Activated naive CD4-positive, alpha-beta T cell treated with Interleukin-2 at 50 U/mL for 16 hours (primary cell): ENCODE measurements at places on chromosomes 6 and 20.

DNA sequence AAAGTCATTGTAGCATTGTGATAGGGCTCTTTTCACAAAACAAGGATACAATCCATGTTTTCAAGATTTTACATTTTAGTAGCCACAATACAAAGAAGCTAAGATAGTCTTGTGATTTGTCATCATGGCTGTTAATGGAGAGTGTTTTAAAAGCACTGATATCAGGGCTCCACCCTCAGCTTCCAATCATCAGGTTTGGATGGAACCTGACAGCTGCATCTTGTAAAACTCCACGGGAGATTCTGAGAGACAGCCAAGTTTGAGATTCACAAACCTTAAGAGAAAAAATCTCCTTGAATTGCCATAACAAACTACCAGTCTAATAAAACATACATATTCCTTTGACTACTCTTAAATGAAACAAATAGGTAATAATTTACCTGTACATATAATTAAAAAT lies 280.2 kb downstream of the ESR1 start:
- no peak for DNase-seq

- no peak for DNase-seq
Measured at GRCh38 chr6:122604676-122605075, 5.5 kb upstream of the PKIB start.

- no peak for DNase-seq
Measured at GRCh38 chr6:24667378-24667803, 514 bp downstream of the ACOT13 start.

- no peak for DNase-seq
Measured at GRCh38 chr6:56659721-56660380, 17.2 kb upstream of the DST start.

- no peak for DNase-seq
Measured at GRCh38 chr20:51665543-51666118, 102.6 kb downstream of the ATP9A start.

DNA sequence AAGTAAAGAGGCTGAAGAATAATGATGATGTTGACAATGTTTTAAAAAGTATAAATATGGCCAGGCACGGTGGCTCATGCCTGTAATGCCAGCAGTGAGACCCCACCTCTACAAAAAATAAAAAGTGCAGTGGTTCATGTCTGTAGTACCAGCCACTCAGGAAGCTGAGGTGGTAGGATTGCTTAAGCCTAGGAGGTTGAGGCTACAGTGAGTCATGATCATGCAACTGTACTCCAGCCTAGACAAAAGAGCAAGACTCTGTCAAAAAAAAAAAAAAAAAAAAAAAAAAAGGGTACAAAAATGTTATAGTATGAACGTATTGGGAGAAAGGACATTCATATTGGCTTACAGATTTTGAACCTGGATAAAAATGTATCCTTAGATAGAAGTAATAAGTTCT lies 543.1 kb upstream of the IRAK1BP1 start:
- DNase-seq = no peak

GRCh38 chr6:144394210-144394609 lies 109.1 kb downstream of the UTRN start:
- no peak for DNase-seq

DNA sequence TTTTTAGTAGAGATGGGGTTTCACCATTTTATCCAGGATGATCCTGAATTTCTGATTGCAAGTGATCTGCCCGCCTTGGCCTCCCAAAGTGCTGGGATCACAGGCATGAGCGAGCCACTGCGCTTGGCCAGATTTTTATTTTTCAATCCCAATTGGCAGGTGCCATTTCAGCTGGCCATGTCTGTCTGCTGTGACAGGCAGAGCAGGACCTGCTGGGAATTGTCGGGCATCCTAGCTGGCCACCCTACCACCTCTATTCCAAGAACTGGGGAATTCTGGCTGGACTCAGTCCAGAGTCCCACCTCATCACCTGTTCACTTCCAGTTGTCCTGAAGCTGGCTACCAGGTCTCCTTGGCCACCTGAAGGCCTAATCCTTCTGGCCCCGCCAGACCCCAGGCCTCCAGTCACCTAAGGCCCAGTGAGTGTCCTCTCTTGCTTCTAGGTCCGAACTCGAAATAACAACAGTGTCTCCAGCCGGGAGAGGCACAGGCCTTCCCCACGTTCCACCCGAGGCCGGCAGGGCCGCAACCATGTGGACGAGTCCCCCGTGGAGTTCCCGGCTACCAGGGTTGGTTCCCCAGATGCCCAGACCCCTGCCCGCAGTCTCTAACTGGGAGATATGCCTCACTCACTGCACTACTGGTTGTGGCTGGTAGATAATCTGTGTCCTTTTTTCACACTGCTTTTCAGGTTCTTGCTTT lies 24.0 kb downstream of the DNMT3B start:
- DNase-seq = no peak

DNA sequence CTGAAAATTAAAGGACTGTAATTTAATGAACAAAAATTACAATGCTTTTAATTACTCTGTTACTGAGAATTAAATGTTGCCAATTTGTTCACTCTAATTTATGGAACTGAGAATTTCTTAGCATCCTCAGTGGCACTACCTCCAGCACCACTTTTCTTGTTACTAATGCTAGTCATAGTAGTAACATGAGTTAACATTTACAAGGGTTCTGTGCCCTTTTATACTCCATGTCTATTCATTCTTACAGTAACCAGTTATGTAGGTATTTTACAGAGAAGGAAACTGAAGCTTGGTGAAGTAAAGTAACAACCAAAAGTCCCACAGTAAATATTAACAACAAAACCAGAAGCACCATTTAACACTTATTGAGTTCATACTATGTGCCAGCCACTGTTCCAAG lies 34.3 kb downstream of the RARS2 start:
- no peak for DNase-seq

DNA sequence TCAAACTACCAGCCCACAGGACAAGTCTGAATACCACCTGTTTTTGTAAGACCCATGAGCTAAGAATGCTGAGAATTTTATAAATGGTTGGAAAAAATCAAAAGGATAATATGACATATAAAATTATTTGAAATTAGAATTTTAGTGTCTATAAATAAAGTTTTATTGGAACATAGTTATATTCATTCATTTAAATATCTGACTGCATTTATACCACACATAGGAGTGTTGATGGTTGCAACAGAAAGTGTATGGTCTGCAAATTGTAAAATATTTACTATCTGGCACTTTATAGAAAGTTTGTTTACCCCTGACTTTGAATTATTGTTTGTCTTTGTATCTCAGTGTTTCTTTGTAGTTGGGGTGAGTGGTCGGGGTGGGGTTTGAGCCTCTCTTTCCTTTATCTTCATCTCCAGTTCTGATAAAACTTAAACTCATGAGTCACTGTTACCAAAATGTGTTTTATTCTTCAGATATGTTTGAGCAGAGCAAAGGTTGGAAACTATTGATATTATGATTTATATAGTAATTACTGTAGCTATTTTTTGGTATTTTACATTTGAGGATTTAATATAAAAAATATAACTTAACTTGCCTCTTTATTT lies 55.5 kb downstream of the CD2AP start:
- no peak for DNase-seq

DNA sequence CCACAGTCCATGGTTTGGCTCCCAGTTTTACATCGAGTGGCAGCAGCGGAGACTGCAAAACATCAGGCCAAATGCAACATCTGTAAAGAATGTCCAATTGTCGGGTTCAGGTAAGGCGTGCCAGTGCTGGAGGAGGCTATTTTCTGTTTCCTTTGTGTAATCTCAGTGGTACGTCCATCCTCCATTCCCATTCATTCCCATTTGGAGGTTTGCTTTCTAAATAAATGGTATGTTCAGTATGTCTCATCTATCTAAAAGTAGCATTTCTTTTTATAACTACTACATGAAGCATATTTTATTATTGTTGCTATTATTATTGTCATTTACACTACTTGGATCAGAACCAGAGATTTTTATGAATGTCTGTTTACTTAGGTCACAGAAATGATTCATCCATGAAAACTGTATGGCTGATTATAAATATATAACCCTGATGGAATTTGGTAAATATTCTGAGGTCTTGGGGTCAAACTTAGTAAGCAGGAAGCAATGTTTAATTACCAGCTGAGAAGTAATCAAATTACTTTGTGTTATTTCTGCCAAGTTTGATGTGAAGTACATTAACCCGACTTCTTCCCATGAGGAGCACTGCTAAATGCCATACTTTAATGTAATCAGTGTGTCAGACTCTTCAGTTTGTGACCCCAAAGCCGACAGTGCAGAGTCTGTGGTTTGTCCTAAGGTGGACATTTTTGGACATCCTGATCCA lies 512.9 kb downstream of the UTRN start:
- no peak for DNase-seq

DNA sequence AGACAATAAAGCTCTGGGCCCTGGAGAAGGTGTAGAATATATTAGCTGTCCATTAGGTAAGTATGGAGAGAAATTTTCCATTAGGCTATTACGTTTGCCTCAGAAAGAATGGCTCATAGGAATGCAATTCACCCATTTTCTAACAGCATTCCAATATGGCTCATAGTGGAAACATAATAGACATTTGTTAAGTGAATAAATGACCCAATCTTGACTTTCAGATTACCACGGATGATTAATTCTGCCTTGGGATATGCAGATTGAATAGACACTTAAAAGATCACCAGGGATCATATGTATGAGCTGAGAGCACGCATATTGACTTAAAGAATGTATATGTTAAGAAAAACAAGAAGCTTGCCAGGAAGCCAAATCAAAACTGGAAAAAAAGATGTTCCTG lies 209.1 kb upstream of the CDYL start:
- DNase-seq = no peak

- no peak for DNase-seq
Measured at GRCh38 chr6:20559924-20560551, 25.8 kb downstream of the CDKAL1 start.

DNA sequence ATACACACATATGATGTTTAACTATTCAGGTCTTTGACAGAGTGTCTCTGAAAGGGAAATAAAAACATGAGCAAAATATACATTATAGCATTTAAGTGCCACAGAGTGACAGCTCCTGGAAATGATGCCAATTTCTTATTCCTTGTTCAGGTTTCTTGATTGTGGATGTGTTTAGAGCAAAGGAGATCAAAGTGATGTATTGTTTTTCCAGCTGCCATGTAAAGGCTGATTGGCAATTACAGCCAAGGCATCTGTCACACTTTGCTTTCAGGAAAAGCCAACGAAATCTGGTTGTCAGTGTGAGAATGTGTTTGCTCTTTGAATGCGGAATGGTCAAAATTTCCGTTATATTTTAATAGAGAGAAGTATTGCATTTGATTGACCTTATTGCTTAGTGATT lies 347.8 kb upstream of the FLRT3 start:
- no peak for DNase-seq

- DNase-seq = no peak
Measured at GRCh38 chr20:41476446-41476845, 109.8 kb upstream of the EMILIN3 start.

DNA sequence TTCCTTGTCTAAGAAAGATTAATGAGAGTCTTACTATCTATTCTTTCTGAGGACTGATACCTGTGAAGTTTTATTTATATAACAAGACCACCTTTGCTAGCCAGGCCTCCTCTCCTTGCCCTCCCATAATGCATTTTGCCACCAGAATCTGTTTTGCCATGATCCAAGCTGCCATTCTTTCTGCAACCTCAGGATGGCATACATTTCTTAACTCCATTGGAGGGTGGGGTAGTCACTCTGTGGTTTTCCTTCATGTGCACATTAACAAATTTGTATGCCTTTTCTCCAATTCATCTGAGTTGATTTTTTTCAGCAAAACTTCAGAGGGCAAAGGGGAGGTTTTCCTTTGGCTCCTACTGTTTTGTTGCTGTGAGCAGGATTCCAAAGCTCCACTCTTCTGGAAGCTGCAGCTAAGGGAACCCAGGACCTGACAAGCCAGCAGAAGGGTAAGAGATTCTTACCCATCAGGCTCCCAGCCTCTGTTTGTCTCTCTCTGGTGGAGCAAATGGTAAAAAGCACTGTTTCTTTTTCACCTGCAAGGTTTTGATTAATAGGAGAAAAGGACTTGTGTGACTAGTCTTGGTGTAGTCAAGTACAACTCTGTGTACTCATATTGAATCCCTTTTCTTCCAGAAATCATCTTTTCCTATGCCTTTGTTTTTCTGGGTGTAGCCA lies 26.2 kb upstream of the ENPP4 start:
- no peak for DNase-seq

- DNase-seq = no peak
Measured at GRCh38 chr6:29681811-29682210, 859 bp upstream of the ZFP57 start.

DNA sequence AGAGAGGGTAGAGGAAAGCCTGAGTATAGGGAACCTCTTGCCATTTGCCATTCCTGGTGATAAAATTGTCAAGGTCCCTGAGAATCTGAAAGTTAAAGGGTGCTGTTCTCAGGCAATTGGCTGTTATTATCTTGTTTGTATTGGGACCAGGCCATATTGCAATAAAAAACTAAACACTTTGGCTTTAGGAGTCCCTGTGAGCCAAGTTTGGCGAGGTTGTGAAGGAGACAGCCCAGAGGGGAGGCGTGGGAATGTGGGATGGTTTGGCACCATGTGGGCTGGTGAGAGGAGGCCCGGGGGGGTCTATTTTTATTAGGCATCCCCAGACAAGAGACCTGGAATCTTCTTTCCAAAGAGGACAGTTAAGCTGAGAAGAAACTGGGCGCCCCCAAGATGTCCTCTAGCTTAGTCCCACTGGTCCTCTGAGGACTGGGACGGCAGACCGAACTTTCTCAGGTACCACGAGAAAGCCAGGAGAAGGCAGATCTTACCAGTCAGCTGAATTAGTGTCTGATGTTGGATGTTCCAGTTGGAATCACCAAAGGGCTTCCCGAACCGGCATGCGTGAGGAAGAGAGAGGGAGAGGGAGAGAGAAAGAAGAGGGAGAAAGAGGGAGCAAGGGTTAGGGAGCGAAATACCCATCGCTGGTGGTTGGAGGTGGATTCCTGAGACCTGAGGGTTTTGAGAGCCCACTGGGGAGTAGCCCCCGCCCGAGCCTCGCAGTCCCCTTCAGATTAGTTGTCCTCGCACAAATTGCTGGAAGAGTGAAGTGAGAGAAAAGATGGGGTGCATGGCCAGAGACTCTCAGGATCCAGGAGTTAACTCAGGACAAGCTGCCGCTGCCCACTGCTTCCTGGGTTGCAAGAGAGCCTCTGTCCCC lies 24.4 kb downstream of the DYNLT1 start:
- DNase-seq = no peak

- peak; percentile 21 for DNase-seq
Measured at GRCh38 chr6:37134396-37135191, 35.4 kb upstream of the PIM1 start.

GRCh38 chr6:34656378-34657036 lies 40.1 kb downstream of the ILRUN start:
- DNase-seq = peak; percentile 65

DNA sequence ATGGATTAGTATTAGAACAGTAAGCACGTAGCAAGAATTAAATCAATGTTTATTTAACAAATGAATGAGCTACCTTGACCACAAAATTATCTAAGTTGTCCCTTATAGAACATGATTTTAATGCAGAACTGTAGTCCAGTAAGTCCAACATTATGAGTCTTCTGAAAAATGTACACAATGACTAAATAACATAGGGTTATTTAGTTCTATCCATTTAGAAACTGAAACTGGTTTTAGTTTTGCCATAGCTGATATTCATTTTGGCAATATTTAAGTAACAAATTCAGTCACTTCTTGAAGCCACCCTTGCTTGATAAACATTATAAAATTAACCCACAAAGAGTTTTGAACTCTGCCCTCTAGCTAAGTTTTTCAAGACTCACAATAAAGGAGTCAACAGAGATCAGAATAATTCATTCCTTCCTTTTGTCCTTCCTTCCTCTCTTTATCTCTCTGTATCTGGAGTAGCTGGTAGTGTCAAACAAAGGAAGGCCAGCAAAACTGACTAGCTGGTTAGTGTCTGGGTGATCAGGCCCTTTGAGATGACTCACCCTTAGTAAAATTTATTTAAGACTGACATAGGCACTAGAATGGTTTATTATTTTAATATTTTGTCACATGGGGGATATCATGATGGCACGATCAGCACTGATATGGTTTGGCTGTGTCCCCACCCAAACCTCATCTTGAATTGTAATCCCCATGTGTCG lies 115.1 kb downstream of the BTBD9 start:
- no peak for DNase-seq
